Fibroblast of skin of right biceps (primary cell): ENCODE measurements at places on chromosomes 4 and X.
A peak's percentile ranks its signal among the peaks of the same experiment; 100 is the strongest.

GRCh38 chr4:17182888-17183287, 284.4 kb upstream of the LDB2 start:
- no peak for DNase-seq

GRCh38 chrX:87663421-87663820, 145.8 kb downstream of the KLHL4 start:
- DNase-seq = no peak

DNA sequence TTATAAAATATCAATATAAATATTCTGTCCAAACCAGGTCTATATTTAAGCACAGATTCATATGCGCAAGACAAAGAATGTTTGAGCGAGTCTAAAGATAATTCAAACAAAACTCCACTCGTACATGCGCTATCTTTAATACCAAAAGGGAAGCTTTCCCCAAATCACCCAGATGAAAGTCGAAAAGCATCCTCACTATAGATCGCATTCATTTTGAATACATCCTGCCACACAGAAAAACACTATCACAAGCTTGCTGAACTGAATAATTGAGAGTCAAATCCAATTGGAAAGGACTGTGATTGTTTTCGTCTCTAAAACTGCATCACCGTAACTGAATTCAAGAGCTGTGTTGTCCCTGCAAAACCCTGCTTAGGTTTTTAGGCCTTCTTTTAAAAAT, 685 bp downstream of the TASL start:
- no peak for DNase-seq

DNA sequence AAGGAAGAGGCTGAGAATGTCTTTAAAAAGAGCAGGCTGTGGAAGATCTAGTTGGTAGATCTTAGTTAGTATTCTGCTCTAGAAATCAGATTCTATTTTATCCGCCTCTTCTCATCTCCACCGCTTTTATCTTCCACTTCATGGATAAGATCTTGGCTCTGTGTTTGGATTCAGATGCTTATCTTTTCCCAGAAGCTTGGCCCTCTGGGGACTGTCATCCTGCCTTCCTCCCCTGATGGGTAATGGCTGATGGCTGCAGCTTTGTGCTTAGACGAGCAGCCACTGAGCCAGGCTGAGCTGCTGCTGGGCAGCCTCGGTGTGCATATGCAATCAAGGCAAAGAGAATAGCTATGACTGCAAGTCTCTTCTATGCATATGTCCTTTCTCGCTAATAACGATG, 23.5 kb downstream of the TRIML1 start:
- no peak for DNase-seq

- no peak for DNase-seq
Observed at GRCh38 chr4:7311205-7311604, 118.9 kb downstream of the SORCS2 start.

GRCh38 chrX:23185951-23186350, 148.7 kb upstream of the PTCHD1 start:
- no peak for DNase-seq

DNA sequence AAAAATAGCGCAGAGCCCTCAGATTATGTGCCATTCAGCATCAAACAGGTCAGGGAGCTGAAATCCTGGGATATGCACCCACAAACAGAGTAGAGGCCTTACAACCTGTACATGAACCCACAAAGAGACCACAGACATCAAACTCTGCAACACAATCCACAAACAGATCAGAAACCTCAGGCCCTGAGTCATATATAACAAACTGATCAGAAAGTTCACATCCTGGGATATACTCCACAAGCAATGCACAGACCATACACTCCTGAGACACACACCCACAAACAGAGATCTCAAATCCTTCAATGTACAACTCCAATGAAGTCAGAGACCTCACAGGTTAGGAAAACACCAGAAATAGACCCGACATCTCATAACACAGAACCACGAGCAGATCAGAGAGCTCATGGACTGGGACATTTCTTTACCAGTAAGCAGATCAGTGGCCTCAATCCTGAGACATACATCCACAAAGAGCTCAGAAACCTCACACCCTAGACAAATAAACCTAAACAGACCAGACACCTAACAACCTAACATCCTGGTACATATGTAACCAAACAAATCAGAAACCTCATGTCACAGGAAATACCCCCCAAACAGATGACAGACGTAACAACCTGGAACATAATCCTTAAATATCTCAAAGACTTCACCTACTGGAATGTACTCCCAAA, 24.2 kb downstream of the SUV39H1 start:
- no peak for DNase-seq

DNA sequence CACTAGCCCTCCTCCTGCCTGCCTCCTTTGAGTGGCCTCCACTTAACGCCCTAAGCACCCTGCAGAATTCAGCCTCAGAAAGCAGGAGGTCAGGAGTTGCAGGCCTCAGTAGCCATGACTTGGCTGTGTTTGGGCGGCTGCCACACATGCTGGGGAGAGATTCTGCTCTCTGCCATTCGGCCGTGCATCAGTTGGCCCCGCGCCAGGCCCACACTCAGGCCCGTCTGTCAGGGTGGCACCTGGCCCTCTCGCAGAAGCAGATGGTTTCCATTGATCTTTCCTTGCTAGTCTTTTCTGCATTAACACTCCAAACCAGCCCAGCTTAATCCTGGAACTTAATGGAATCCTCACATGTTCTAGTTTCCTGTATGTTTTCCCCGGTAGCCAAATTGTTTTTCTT, 30.7 kb upstream of the ATP6AP2 start:
- no peak for DNase-seq

DNA sequence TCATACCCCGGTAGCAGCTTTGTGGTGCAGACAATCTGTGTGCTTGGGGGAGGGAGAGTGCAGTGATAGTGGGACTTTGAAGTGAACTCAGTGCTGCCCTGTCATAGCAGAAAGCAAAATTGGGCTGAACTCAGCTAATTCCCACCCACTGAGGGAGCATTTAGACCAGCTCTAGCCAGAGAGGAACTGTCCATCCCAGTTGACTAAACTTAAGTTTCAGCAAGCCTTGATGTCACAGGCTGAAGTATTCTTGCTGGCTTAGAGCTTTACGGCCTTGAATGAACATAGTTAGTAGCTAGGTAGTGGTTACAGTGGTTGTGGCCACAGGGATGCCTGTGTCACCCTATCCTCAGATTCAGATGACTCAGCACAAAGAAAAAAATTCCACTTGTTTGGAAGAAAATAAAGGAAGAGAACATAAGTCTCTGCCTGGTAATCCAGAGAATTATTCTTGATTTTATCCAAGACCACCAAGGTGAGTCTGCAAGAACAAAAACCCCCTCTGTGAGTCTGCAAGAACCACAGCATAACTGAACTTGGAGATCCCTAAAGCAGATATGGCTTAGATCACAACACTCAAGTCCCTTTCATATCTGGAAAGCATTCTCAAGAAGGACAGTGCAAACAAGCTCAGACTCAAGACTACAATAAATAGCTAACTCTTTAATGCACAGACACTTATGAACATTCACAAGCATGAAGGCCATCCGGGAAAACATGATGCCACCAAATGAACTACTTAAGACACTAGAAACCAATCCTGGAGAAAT, 39.4 kb downstream of the ADH7 start:
- peak; percentile 75 for DNase-seq

GRCh38 chrX:37580080-37580479, 8.6 kb downstream of the LANCL3 start:
- DNase-seq = no peak

DNA sequence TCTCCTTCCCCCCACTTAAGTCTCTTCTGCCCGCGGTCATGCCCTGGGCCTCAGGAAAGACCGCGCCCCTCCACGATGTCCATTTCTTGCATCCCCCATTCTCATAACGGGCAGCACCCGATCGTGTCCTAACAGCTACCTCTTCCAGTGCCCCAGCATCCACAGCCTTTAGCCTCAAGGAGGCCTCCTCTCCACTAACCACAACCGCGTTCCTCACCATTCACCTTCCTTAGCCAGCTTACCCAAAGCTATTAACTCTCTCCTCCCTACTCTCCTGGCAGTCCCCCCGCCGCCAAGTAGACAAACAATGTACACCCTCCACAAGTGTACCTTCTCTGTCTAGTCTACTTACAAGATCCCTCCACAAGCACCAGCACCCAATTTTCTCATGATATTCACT, 58.6 kb upstream of the PAGE5 start:
- DNase-seq = peak; percentile 2

DNA sequence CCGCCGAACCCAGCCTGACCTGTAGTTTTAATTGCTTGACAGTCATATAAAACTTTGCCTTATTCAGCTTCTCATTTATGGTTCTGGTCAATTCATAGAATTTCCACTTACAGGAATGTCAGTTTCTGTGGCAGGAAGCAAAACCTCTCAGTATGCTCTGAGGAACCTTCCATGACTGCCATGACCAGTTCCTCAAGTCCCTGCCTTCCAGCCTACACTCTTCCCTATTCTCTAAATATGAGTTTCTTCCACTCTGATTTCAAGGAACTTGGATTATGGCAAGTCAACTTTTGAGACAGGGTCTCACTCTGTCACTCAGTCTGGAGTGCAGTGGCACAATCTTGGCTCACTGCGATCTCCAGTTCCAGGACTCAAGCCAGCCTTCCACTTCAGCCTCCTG, 26.0 kb upstream of the NSUN7 start:
- no peak for DNase-seq

DNA sequence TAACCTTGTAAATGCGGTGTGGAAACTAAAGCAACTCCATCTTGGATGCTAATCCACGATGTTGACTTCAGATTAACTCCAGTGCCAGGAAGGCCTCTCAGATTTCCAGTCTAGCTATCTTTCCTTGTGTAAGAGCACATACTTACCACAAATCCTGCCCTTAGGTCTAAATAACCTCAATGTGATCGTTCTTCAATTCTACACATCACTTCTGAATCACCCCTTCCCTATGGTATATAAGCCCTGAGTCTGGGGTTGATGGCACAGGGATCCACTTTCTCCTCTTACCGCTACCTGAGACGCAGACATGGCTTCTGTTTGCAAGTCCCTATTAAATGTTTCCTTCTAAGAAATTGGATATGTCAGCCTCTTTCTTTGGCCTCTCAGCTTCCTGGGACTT, 17.5 kb upstream of the ZNF41 start:
- no peak for DNase-seq

DNA sequence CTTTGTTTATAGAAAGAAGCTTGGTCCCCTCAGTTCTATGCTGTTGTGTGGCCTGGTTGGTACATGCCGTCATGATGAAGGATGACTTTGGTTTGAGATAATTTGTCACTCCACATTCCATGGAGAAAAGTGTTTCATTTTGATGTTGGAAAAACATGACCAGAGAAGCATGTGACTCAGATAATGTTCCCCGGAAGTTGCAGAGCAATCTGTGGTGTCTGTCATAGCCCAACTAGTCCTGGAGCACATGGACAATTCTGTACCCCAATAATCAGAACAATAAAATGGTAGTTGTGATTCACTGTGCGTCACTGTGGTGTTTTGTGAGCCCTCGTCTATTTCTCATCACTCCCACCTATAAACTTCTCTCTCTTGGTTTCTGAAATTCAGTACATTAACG, 85.1 kb downstream of the PDK3 start:
- DNase-seq = peak; percentile 0

GRCh38 chrX:155441097-155441496, 17.3 kb downstream of the F8A3 start:
- DNase-seq = no peak

GRCh38 chrX:152735860-152736511, 2.4 kb downstream of the MAGEA12 start:
- DNase-seq = no peak

GRCh38 chr4:188147176-188147575, 7.9 kb downstream of the TRIML1 start:
- DNase-seq = no peak

DNA sequence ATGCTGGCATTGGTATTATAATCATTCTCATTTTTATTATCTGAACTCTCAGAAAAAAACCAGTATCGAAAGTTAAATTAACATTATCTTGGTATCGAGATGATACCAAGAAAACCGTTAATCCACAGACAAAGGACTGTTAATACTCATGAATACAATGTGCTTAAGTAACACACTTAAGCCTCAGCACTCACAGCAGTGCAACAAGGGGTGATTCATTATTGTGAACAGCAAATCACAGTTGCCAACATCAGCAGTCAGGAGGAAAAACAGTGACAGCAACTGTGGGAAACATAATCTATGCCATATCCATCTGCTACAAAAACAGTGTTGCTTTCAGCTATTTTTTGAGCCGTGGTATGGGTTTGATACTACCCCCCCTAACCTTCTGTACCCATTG, 210.9 kb upstream of the ATOH1 start:
- DNase-seq = no peak

GRCh38 chr4:8641931-8642650, 49.5 kb downstream of the CPZ start:
- DNase-seq = no peak

GRCh38 chr4:80201252-80202151, 4.2 kb downstream of the PRDM8 start:
- DNase-seq = peak; percentile 84

DNA sequence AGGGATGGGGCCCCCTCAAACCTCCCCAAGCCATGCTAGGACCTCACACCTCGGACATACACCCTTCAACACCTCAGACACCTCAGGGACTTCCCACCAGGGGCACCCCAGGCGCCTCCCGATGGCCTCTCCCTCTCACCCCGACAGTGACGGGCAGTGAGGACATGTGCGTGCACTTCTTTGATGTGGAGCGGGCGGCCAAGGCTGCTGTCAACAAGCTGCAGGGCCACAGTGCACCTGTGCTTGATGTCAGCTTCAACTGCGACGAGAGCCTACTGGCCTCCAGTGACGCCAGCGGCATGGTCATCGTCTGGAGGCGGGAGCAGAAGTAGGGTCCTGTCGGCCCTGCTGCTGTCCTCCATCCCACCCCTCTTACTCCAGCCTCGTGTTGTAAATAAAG, 7.4 kb downstream of the WDR13 start:
- no peak for DNase-seq

DNA sequence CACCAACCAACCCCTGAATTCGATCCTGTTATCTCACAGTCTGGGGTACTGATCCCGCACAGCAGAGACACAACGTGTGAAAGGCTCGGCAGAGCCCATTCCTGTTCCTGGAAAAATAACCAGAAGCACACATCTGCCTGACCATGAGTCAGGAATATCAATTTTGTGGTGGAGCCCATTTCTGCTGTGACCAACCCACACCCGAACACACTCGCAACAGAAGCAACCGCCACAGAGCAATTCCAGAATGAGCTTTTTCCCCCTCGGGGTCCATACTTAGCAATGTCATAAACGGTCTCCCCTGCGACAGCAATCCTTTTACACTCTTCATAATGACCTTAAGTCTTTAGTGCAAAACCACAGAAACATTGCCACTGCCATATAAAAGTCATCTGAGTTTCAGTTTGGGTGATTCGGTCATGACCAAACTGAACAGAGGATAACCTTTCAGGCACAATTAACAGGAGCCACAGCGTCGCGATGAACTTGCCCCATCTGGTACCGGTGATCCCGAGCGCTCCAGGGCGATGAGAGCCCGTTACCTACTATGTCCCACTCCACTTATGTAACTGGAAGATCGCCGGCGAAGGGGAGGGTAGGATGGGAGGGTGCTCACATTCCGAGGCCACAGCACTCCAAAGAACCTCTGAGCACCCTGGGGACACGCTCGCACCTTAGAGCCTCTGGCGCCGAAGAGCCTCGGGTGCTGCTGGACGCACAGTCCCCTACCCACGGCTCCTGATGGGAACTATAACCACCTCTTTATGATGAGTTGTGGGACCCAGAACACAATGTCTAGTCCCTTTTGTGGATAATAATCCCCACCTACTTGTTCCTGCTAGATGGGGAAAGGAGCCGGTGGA, 1.1 kb downstream of the MECP2 start:
- peak; percentile 26 for DNase-seq
